H1 (cell line): ENCODE measurements at places on chromosomes 6 and 20.
A peak's percentile ranks its signal among the peaks of the same experiment; 100 is the strongest.

DNA sequence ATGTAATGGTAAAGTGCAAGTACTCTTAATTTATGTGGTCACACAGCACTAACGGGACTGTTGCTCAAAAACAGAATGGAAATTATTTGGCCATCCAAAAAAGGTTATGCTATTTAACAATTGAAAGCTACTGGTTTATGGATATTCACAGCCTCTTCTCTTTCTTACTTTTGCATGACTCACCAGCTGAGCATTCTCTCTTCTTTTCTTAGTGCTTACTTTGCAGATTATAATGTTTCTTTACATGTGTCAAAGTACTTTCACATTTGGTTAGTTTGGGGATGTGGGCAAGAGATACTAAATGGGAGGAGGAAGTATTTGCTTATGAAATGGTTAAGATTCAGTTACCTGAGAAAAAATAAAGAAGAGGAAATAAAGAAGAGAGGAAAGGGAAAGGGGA, 610.5 kb downstream of the HTR1B start:
- no peak for DNase-seq

- peak; percentile 66 for DNase-seq
These were observed 46.9 kb upstream of the TRIM26 start for GRCh38 chr6:30260036-30260504.

DNA sequence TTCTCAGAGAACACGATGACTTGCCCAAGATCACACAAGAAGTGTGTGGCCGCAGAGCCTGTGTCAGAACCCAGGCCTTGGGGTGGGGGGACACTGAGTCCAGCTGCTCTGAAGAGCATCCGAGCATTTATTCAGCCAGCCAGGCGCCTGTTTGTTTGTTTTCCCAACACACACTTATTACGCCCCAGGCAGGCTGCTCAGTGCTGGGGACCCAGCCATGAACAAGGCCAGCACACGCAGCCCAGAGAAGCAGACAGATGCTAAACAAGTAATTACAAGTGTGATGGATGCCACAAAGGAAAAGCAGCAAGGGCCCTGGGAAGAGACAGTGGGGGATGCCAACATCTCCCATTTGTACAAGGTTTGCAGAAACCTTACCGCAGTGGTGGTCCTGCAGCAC, 19.4 kb upstream of the SIRPA start:
- DNase-seq = no peak

DNA sequence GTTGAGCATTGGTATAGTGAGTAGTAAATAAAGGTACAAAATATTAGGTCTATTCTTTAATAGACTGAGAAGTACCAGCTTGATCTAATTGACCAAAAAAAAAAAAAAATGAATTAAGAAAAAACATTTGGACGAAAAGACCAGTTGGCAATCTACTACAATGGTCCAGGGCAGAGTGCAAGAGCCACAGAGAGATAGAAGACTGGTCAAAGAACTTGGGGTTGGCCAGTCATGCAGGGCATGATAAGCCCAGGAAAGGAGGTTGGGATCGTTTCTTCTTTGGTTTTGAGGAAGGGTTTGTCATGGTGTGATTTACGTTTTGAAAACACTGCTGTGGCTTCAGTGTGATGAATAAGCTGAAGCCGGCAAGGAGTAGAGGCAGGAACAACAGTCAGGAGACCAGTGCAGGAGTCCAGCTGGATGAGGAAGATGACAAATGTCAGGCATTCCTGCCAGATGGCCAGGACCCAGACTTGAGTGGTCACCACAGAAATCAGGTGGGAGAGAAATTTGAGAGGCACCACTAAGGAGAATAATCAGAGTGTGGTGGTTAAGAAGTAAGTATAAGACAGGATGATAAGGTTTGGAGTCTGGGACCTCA, 14.0 kb downstream of the SMLR1 start:
- DNase-seq = no peak

- DNase-seq = no peak
These were observed 255.9 kb downstream of the FOXC1 start for GRCh38 chr6:1865585-1865984.

GRCh38 chr20:3707508-3707899, 4.9 kb downstream of the SIGLEC1 start:
- no peak for DNase-seq

DNA sequence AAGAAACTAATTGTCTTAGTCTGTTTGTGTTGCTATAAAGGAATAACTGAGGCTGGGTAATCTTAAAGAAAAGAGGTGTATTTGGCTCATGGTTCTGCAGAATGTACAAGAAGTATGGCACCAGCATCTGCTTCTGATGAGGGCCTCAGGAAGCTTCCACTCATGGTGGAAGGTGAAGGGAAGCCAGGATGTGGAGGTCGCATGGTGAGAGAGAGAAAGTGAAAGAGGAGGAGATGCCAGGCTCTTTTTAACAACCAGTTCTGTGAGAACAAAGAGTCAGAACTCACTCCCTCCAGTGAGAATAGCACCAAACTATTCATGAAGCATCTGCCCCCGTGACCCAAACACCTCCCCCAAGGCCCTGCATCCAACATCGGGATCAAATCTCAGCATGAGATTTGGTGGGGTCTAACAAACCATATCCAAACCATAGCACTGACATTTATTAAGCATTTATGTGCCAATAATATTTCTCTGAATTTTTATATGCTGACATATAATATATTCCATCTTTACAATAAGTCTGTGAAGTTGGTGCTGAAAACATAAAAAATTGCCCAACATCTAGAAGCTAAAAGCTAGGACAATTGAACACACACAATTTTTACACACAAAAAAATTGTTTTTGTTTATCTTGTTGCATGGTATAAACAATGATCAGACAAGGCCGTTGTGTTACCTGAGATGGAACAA, 29.2 kb upstream of the BTN3A2 start:
- no peak for DNase-seq

- no peak for DNase-seq
These were observed 105.0 kb downstream of the TIAM2 start for GRCh38 chr6:155100087-155100486.

- no peak for DNase-seq
These were observed 200.3 kb downstream of the EDN1 start for GRCh38 chr6:12490351-12490903.

DNA sequence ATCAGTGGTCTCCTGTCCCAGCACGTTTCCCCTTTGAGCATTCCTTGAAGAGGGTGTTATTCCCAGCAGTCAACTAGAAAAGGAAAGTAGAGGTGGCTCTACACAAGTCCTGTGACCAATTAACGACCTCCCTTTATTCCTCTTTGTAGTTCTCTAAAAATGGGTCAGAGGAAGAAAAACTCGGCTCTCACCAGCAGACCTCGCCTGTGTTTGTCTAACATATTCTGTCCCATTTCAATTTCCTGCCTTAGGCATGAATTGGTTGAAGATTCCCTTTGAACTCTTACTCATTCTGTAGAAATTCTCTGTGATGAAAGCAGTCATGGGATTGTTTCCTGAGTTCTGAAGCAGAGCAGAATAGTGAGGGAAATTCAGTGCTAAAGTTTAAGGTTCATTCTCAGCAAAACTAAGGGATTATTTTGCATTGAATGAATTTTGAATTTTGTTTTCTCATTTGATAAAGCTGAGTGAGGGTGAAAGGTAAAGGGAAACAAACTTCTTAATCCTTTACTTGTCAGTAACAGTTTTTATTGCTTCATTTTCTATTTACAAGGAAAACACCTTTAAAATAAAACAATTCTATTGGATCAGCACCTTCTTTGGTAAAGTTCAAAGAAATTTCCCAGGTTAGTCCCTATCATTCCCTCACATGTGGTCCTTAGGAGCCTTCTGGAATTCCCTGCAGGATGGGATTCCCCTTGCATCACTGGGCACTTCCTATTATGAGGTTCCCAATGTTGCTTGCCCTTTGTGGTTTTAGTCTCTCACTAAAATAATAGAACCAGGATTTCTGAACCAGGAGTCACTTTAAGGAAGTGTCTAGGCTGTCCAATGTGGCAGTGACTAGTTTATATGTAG, 105.8 kb downstream of the SLX4IP start:
- DNase-seq = no peak

DNA sequence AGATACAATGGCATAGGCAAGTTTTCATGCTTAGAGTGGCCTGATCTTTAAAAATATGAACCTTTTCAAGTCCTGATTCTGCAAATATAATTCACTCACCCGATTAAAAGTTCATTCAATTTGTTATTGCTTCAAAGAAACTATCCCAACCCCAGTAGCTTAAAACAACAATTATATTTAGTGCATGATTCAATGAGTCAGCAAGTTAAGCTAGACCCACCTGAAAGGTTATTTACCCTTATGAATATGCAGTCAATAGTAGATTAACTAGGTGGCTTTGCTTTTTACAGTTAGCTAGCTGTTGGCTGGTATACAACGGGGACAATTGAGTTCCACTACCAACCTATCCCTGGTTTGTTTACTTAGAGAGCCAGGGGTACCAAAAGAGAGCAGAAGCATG, 95.6 kb upstream of the ANKEF1 start:
- DNase-seq = no peak

- DNase-seq = no peak
These were observed 13.7 kb upstream of the MLN start for GRCh38 chr6:33817489-33817888.

GRCh38 chr20:47857187-47857568, 71.9 kb upstream of the SULF2 start:
- no peak for DNase-seq

- no peak for DNase-seq
These were observed 151.5 kb downstream of the PRL start for GRCh38 chr6:22145376-22145775.

DNA sequence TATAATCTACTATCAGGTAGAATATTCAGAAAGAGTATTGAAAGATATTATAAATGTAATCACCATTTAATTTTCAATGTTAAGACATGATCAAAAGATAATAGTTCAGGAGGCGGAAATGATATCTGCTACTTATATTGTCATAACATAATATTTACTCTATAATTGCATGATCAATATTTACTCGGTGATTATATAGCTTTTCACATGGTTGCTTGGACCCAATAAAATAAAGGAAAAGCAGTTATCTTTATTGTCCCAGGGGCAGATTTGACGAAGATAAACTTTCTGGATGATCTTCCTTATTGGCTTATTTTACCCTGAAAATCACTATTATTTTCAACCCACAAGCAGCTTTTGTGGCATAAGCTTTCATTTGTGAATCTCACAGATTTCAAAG, 350.4 kb downstream of the HACE1 start:
- no peak for DNase-seq

DNA sequence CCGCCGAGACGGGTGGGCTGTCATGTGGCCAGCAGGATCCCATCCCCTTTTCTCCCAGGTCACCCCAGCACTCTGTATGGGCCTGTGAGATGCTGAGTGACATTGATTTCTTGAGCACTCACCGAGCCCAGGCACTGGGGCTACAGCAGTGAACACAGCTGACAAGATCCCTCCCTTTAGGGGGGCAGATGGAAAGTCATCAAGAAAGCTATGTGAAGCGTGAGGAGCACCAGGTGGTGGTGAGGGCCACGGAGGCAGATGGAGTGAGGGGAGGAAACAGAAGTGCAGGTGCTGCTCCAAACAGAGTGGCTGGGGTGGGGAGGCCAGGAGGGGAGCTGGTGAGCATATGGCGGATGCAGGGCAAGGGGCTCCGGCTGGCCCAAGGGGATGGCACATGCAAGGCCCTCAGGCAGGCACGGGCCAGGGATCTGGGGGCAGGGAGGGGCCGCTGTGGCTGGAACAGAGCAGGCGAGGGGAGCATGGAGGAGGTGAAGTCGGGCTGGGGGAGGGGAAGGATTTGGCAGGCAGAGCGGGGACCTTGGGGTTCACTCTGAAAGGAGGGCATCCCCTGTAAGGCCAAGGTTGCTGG, 184.0 kb downstream of the BMP7 start:
- no peak for DNase-seq

- DNase-seq = no peak
These were observed 65.0 kb downstream of the NCOA7 start for GRCh38 chr6:125855783-125856182.

DNA sequence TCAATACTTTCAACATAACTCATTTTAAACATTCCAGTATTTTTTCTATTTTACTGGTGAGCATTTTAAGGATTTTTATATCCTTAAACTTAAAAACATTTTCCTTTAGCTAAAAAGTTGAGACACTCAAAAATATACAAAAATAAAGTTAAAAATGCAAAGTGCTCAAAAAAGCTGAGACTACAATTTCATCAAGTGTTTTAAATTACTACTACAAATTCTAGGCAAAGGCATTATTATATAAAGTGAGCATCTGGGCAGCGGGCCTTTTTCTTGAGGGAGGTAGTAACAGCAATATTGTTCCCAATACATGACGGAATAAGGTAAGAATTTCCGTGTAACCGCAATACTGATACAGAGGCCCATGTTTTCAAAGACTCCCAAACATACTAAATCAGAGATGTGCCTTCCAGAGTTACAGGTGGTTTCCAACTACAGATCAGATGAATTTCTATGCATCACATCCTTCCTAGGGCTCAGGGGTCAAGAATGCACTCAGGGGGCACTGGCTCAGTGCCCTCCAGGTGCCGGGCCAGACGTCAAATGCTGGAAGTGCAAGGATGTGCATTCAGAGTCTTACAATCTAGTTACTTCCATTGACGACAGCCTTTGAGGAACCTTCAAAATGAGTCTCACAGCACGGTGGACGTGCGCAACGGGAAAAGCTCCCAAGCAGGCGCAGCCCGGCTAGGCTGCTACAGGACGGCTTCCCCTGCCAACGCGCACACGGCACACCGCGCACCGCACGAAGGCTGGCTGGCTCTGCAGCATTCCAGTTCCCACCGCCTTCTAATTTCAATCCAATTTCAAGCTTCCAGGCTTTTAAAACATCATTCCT, 1.7 kb downstream of the PHF10 start:
- DNase-seq = no peak

DNA sequence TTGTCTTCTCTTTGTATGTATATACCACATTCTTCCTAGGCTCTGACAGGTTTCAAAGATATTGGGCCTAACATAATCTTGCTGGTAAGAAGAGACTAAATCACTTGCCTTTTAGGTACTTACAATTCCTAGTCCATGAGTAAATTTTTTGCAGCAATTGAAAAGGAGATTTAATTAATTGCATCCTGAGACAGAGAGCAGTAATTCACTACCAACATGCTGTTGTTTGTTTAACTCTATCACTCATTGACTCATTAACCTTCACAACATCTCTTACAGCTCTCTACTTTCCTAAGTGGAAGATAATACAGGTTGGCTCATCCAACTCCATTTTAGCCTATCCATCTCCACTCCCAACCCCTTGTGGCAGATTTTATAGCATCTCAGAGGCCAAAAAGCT, 280.4 kb downstream of the ALDH8A1 start:
- DNase-seq = no peak

GRCh38 chr6:33833599-33833998, 29.8 kb upstream of the MLN start:
- DNase-seq = no peak

DNA sequence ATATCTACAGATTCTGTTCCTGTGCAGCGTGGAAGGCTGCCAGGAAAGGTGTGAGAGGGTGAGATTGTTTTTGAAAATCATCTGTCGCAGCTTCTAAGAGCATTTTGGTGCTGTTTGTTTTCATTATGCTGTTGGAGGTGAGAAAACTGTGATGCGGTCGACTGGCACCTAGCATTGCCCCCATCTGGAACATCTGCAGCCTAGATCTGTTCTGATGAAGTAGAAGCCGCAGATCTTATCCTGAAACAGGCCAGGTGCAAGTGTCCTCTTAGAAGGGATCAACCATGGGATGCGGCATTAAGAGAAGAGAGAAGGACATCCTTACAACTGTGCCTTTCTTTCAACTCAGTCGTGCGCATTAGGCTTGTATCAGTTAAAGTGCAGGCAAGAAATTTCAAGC, 167.3 kb downstream of the CDH26 start:
- no peak for DNase-seq

GRCh38 chr20:19812056-19812455, 54.0 kb downstream of the RIN2 start:
- DNase-seq = no peak
